NCI-H1694 (cell line): ENCODE measurements at places on chromosomes 7 and 10.

DNA sequence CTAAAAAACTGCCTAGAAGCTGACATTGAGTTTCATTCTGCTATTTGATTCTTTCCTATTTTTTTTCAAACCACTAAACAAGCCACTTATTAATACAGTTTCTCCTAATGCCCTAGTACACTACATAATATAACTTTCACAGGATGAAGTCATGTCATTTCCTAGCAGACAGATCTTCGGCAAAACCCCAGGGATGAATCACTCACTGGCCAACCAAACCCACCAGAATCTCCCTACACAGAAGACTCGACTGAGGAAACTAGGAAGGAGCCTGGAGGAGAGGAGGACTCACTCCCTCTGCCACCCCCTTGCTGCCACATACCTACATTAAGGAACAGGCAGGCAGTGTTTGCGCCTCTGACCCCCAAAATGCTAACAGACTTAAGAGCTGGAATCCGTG lies 33.4 kb downstream of the XPNPEP1 start:
- no peak for DNase-seq

DNA sequence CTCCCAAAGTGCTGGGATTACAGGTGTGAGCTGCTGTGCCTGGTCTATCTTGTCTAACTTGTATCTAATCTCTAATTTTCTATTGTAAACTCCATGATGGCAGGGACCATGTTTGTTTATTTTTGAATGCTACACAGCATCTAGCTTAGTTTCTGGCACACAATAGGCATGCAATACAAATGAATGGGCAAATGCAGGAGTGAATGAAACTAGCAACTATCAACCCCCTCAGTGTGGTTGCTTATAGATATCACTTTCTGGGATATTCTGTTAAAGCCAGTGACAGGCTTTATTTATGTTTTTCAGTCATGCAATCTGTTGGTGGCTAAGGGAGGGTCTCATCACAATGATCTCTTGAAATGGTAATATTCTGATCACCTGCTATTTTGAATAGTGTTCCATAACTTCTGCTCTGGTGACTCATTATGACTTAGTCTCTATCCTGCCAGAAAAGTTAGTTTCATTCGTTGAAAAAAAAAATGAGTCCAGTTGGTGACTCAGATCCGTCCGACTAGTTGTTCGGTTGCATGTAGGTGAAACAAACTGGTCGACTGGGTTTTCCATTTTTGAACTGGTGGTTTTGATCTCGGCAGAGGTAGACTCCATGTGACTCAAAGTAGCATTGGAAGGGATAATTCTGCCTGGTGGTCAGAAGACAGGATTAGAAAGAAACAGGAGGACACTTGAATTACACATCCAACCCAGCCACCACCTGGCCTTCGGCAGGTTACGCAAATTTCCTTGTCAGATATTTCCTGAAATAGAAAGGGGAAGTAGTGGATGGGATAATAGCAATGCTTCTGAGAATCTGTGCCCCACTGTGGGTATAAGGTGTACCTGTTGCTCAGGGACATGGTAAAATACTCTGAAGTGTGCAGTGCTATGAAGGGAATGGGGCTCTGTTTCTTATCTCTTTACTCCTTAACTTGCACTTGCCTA lies 76.8 kb downstream of the GATA3 start:
- no peak for DNase-seq

DNA sequence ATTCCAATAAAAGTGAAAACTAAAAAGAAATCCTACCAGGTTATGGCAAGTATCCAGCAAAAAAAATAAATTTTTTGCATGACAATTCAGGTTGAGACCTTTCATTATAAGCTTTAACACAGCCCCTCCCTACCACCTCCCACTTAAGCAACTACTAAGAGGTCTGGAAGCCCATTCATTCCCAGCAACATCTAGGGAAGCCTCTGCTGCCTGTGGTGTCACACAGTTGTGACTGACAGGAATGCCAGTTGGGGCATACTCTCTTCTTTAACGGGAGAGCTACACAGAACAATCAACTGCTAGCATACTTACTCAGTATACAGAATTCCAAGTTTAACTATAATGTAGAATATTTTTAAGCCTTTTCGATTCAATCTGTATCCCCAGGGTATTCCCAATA lies 27.8 kb downstream of the ABI1 start:
- no peak for DNase-seq

- DNase-seq: no peak
These were observed 21.9 kb upstream of the CREB3L2 start for GRCh38 chr7:138023618-138024342.

GRCh38 chr10:77186936-77187335 lies 450.7 kb downstream of the KCNMA1 start:
- DNase-seq: no peak

- DNase-seq: no peak
These were observed 64.0 kb downstream of the ERCC6 start for GRCh38 chr10:49474901-49475300.

DNA sequence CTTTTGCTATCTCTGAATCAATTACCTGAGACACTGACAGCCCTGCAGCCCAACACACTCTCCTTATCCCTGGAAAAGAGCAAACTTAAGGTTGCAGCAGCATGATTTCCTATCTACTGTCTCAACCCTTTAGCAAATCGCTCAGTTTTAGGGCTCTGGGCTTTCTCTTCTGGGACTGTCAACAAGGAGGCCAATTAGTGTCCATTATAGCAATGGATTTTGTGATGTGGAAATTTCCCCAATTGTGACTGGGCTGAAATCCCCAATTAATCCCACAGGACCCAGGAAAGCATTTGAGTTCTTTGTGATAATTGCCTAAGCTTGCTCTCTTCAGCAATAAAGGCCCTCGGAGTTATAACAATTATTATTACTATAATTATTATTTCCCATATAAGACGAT lies 197.0 kb downstream of the ZNF438 start:
- DNase-seq: no peak

GRCh38 chr7:1106063-1106792 lies 18.3 kb downstream of the GPER1 start:
- DNase-seq: no peak

DNA sequence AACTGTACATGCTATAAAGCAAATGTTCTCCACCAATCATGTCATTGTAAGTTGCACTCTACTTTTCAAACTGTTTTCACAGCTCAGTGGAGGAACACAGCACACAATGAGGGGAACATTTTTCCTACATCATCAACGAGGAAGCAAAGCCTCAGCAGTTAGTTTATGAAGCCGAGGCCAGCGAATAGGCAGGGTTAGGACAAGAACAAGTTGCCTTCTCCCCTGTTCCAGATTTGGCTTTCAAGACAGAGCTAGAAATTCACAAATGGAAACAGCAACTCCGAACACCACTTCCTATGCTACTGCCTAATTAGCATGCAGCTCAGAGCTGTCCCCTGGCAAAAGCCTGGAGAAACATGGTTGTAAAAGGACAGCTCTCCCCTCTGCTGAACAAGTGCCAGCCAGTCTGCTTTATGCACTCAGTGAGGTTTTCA lies 19.8 kb downstream of the ITGB8 start:
- no peak for DNase-seq

DNA sequence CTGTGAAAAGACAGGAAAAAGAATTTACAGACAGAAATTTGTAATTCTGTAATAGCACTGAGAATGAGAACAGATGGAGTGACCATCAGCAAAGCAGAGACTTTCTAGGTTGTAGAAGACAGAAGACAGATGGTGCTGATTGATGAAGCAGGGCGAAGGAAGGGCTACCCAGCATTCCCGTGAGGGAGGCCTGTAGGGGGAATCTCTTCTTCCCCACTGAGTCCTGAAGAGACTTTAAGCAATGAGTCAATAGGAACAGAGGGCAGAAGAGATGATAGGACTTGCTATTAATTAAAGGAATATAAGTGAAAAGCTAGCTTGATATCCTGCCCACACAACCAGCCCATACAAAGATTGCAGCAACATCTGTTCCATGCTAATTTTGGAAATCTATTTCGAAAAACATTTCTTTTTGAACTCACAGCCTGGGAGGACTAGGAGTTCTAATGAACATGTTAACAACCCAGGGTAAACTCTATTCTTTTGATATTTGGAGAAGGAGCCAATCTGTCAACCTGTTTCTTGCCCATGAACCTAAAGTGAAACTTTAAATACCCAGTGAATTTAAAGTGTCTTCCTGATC lies 44.1 kb downstream of the RALA start:
- peak; percentile 64 for DNase-seq

DNA sequence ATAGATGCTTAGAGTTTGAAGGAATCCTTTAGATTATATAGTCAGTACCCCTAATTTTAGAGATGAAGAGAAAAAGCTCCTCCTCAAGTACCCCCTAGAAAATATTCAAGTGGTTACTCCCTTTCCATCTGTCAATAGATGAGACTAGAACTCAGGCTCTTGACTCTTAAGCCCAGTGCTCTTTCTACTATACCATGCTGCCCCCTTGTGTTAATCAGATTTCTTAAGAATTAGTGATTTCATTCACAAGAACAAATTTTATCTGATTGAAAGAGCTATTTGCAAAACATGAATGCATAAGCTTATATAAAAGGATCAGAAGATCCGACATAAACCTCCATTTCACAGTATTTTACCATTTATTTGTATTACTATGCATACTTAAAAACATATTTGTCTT lies 179.3 kb downstream of the TFEC start:
- DNase-seq: peak; percentile 63

- no peak for DNase-seq
These were observed 1104.5 kb upstream of the PHF14 start for GRCh38 chr7:9869151-9869550.
